Suppressor macrophage treated with lipopolysaccharide for 4 hours (primary cell): ENCODE measurements at places on chromosomes 11 and 22.

DNA sequence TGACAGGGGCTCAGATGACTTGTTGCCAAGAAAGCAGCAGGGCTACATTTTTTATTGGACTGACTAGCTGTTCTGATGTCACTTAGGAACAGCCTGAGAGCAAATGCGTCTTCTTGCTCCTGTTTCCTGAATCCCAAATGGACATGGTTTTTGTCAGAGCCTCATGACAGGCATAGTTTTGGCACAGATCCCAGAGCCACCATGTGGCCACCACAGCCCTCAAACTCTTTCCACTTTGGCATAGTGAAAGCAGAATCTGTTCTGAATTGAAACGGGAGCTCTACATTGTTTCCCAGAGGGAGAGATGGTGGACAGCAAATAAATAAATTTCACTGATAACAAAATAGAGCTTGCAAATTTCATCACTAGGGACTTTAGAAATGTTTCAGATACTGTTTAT lies 222.2 kb downstream of the C11orf87 start:
- DNase-seq = no peak

DNA sequence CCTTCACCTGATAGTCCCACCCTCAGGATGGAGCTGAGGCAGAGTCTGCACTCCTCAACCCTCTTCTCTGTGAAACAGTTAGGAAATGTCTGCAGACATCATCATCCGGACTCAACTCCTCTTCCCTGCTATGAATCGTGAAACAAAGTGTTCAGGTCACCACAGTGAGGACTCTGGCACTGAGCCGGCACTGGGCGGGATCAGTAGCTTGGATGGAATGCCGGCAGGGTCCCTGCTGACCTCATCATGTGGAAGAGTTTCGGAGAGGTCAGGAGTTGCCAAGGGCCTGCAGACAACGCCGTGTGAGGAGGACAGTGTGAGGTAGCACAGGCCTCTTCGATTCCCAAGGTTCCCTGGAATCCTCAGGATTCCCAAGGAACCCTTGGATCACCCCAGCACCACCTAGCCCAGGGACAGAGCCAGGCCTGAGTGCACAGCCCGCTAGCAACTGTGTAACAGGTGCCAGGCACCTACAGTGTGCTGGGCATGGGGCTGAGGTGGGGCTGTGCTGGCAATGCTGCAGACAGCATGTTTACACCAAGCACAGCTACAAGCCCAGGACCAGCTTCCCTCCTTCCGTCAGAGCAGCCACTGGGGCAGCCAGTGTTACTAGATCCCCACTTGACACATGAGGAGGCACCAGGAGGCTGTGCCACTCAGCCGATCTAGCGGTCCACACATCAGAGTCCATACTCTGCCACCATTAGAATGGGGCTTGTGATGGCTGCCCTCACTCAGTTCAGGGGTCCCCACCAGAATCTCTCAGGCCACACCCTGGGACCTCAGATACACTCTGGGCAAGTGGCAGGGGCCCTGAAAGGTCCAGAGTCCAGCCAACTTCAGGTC lies 693 bp upstream of the LINC01488 start:
- no peak for DNase-seq

- no peak for DNase-seq
Measured at GRCh38 chr11:35163702-35164496, 24.9 kb downstream of the CD44 start.

- peak; percentile 39 for DNase-seq
Measured at GRCh38 chr11:15629690-15630321, 515.1 kb downstream of the INSC start.

- DNase-seq = peak; percentile 86
Measured at GRCh38 chr11:62508336-62509058, 38.1 kb downstream of the AHNAK start.

- no peak for DNase-seq
Measured at GRCh38 chr22:37165066-37165465, 15.3 kb upstream of the IL2RB start.

DNA sequence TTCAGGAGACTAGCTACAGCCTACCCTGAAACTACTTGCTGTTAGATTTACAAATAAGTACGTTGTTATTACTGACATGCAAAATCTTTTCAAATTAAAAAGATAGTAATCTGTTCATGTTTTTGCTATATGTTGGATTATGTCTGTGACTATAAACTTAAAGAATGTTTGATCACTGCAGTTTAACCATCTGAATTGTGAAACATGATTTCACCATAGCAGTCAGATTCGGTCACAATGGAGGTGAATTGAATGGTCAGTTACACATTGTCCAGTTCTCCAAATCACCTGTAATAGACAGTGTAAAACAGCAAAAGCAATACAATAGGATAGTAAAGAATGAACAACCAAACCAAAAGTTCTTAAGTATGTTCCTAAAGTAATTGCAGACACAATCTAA lies 43.3 kb downstream of the CCDC83 start:
- DNase-seq = no peak

DNA sequence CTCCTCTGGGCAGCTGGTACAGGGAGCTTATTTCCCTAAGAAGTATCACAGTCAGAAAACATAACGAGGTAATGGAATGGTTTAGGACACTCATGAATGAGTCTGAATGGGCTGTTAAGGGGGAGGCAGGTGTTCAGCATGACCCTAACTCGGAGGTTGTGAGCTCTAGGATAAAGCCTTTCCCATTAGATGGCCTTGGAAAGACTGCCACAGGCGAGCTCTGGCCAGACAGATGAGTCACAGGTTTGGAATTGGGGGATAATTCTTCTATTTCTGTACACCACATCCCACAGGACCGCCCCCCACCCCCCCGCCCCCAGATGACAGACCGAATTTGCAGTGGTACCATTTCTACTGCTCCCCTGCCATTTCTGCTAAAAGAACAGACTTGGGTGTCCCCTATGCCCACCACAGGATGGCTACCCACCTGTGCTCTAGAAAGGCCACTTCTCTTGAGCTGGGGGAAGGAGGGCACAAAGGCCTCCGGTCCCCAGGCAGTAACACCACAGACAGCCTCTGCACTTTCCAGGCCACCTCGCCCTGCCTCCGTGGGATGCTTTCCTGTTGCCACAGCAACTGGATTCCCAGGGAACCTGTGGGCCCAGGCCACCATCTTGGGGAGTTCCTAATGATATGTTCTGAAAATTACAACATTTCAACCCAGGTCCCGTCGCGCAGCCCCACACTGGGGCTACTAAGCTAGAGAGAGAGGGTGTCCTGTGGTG lies 76.7 kb downstream of the TRIM29 start:
- no peak for DNase-seq

- DNase-seq = peak; percentile 69
Measured at GRCh38 chr11:7098235-7098832, 9.5 kb downstream of the RBMXL2 start.

GRCh38 chr11:2774173-2775082 lies 74.6 kb upstream of the KCNQ1OT1 start:
- DNase-seq = no peak

DNA sequence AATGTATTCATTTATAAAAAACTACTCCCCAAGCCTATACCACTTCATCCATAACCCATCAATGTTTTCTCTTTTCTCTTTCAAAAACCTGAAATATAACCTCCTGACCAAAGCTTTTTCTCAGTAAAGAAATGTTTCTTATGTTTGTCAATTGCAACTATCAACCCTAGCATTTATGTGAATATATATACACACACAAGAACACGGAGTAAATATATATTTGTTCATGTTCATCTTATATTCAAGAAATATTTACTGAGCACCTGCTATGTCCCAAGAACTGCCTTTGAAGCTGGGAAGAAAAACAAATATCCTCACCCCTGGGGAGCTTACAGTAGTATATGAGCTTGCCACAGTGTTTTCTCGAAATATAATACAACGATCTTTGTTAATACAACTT lies 3.5 kb downstream of the MRTFA start:
- DNase-seq = no peak

GRCh38 chr11:11668781-11669180 lies 47.0 kb upstream of the GALNT18 start:
- DNase-seq = no peak

DNA sequence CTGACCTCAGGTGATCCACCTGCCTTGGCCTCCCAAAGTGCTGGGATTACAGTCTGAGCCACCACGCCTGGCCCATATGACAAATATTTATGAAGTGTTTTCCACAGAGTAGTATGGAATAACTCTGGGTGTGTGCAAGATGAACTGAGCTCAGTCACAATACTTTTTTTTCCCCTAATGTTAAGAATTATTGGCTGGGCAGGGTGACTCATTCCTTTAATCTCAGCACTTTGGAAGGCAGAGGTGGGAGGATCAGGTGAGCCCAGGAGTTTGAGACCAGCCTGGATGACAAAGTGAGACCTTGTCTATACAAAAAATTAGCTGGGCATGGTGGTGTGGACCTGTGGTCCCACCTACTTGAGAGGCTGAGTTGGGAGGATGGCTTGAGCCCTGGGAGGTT lies 6.4 kb downstream of the PTPRJ start:
- DNase-seq = peak; percentile 13

GRCh38 chr11:67583247-67584204 lies at the start of gene GSTP1:
TSS of gene GSTP1 (plus strand) at chr11:67583812. CDS start at chr11:67583844, 32 bp downstream.
- DNase-seq = peak; percentile 86

DNA sequence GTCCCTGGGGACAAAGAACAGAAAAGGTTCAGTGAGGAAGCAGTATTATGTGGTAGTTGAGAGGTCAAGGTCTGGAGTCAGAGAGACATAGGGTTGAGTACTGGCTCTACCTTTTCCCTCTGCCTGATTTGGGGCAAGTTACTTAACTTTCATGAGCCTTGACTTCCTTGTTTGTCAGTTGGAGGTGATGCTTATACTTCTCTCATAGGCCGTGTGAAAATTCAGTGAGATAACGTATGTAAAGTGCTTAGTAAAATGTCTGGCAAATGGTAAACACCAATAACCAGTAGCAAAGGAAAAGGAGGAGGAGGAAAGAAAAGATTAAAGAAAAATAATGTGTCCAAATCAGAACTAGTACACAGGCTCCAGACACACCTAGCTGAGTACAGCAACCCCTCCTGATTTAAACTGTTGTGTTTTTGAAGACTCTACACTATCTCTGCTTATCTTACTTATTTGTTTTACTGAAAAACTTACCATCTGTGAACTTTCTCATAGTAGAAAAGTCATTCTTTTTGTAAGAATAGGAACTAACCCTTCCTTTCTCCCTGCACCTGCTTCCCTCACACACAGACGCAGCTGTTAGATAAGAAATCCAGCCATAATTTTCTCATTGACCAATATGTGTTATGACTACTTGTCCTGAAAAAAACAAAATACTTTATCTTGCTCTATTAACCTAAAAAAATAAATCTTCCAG lies 126.9 kb downstream of the CD44 start:
- DNase-seq = no peak

DNA sequence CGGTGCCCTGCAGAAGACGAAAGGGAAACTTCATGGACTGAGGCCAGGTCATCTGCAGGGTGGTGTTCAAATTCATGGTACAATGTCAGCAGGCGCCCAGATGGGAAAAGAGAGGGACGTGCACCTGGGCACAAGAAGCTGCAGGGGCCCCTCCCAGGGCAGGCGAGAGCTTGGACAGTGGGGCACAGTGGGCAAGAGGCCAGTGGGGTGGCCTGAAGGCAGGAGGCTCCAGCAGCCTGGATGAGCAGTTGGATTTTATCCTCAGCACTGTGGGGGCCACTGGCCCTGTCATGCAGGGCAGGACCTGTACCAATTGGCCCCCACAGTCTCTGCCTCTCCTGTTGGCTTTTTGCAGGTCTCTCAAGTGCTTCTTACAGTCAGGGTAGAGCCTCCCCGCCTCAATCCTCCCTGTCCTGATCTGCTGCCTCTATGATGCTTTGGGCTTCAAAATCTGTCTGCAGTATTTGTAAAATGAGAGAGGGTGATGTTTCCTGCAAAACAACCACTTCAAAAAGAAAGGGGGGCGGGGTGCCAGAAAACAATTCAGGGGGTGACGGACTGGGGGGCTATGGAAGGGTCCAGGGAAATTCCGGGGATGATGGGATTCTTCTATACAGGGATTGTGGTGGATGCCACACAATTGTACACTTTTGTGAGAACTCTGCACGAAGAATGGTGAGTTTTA lies 1.7 kb upstream of the BID start:
- no peak for DNase-seq

DNA sequence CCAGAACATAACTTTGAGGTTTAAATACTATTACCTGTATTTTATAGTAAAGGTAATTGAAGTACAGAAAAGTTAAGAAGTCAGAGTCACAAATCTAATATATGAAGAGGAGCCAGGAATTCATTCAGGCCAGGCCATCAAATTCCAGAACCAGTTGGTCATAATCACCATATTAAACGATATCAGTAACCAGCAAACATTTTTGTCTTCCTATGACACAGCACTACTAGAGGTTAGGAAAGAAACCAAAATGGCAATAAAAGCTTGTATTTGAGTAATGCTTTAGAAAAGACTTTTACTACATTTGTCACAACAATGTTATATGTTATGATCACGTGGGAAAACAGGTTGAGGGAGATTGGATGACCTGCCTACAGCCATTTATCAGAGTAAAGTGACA lies 62.2 kb downstream of the DKK3 start:
- no peak for DNase-seq

DNA sequence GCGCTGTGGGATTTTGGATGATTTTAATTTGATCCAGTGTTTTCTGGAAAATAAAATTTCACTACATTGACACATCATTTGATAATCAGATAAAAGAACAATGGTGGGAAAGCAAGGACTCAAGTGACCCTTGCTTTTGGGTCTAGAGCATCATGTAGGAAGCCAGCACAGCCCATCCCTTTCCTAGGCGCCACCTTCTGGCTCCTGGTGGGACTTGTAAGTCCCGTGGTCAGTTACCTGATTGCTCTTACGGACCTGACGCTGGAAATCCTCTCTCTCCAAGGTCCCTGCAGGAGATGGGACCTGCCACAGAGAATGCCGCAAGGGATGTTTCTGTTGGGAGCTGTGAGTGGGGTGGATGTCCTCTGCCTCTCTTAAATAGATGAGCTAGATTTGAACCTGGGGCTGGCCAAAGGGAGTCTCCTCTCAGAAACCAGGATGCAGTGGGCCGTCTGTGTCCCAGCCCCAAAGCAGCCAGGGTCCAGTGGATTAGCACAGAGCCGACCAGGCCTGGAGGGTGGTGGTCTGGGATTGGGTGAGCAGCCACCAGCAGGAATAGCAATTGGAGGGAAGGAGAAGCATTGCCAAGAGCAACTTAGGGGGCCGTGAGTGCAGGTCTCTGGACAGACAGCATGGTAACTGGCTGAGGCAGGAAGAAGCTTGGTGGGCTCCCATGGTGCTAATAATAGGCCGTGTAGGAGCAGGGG lies 21.7 kb downstream of the TIMP3 start:
- DNase-seq = peak; percentile 23

DNA sequence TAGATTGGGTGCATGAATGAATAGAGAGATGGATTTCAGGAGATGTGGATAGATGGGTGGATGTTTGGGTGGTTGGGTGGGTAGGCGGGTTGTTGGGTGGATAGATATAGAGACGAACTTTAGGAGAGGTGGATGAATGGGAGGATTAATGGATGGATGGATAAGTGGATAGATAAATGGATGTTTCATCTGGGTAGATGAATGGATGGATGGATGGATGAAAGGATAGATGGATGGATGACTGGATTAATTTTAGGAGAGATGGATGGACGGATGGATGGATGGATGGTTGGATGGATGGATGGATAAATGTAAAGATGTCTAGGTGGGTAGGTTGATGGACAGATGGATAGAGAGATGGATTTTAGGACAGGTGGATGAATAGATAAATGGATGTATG lies 511.3 kb downstream of the MIAT start:
- no peak for DNase-seq

- DNase-seq = no peak
Measured at GRCh38 chr22:44153710-44154109, 27.0 kb upstream of the PARVG start.

- no peak for DNase-seq
Measured at GRCh38 chr22:37855462-37855861, 6.2 kb downstream of the EIF3L start.

- no peak for DNase-seq
Measured at GRCh38 chr22:44485494-44485893, 12.5 kb downstream of the RTL6 start.
